Midbrain (tissue), 1 donor: ENCODE measurements at places on chromosomes 16 and 17.

DNA sequence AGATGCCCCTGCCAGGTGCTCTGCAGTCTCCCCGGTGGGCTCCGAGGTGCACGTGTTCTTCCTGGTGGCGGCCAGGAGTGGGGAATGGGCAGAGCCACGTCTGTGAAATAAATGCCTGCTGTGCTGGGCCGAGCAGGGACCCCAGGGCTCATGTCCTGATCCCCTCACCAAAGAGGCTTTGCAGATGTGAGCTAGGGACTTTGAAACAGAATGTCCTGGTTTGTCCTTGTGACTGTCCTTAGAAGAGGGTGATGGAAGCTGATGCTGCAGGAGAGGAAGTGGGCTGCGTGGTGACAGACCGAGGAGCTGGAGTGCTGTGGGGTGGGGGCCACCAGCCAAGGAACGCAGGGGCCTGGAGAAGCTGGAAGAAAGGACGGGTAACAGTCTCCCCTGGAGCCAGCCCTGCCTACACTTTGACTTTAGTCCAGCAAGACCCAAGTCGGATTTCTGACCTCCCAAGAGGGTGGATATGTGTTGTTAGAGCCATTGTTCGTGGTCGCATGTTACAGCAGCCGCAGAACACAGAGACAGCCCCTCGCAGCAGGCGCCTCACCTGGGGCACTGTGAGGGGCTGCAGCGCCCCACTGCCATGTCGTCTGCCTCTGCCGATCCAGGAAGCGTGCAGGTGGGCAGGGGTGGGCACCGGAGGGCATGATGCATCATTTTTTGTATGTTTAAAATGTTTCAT, 217.9 kb upstream of the CIBAR2 start:
- no peak for DNase-seq

DNA sequence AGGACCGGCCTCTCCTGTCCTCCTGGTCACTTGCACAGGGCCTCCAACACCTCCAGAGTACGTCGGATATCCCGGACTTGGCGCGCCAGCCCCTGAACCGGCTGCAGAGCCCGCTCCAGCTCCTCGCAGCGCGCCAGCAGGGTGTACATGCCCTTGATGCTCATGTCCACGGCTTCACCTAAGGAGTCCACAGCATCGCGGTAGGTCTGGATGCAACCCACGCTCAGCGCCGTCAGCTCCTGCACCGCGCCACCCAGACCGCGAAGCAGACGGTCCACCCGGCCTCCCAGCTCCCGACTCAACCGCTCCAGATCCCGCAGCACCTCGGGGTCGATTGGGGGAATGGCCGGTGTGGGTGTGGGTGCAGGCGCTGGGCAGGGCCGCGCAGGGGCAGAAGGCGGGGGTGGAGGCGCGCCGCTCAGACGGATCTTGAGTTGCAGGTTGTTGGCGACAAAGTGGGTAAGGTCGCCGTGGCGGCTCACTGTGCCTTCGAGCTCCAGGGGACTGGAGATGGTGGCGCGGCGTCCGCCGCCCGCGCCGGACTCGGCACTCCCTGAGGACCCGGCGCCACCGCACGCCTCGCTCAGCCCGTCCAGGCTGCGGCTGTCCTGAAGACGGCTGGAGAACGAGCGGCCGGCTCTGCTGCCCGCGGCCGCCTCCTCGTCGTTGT, 804 bp downstream of the BORCS6 start:
- no peak for DNase-seq

DNA sequence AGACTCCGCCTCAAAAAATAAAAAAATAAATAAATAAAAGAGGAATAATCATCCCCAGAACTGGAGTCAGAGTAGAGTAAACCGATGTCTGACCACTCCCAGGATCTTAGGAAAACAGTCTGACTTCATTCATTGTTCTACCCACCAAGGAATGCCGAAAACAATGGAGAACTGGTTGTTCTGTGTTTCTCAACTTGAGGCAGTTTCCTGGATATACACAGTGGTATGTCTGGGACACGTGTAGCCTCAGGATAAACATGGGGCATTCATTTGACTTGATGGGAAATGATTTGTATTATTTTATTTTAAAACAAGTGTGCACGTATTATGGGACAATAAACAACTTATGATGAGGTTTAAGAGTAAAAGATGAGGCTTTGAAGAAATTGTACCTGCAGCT, 32.8 kb upstream of the PAFAH1B1 start:
- DNase-seq, result no peak

DNA sequence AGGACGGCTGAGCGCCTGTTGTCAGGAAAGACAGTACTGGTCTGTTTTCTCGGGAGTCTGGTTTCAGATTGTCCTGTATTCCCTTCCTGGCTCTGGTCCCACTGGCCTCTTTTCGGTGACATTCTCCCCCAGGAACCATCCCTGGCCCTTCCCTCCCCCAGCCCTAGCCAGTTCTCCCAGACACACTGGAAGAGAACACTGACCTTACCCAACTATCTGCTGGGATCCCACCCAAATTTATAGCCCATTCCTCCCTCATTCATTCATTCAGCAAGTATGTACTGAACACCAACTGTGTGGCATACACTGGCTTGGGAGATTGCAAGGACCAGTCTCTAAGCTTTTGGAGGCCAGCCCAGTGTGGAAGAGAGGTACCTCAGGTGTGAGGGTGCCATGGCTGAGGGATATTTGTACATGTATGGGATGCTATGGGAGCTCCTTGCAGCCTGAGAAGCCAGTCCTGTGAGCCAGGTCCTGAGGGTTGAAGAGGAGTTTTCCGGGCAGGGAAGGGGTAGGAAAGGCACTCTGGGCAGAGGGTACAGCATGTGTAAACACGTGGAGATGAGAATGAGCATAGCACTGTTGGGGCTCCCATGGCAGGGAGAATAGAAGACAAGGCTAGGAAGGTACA, 5.2 kb downstream of the RND2 start:
- peak; percentile 28 for DNase-seq

DNA sequence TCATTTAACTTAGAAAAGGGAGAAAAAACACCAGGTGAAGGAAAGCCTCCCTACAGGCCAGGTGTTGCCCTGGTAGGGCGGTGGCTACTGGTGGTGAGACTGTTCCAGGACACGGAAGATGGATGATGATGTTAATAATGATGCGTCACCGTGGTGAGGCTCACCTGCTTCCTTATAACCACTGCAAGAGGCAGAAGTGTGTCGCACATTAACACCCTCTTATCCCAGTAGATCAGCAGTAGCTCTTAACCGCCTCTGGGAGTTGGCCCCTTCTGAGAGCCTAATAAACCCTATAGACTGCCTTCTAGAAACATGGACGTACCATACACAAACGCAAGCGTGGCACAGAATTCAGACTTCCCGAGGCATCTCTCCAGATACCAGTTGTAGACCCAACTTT, 7.8 kb downstream of the BFAR start:
- no peak for DNase-seq
